ENCODE measurements at places on chromosomes 3 and 15. TPM values are rescaled to one million over a fixed set of nuclear protein-coding genes. Genes with fewer than 3 reads are reported as not detected.
A peak's percentile ranks its signal among the peaks of the same experiment; 100 is the strongest.

DNA sequence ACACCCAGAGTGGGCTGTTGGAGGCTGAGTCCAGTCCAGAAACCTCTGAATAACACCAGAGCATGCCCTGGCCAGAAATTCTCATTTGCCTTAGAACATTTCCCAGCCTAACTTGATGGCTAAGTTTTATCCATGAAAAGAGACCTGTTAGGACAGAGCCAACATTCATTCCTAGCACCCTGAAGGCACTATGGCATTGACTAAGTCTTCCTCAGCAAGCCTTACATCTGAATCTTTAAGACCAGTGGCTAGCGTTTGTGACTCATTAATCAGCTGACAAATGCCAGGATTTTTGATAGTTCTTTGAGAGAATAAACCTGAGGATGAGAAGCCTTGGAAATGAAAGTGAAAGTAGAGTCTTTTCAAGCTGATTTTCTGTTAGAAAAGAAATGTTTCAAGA is 1087.1 kb upstream of the ALCAM start:
- peaks cover 8% of the 10 kb centered on the region for H3K4me1 ChIP-seq
- no peak overlapping the region for H3K4me3 ChIP-seq
- no peak for DNase-seq
- no peaks in the 10 kb centered on the region for H3K36me3 ChIP-seq

DNA sequence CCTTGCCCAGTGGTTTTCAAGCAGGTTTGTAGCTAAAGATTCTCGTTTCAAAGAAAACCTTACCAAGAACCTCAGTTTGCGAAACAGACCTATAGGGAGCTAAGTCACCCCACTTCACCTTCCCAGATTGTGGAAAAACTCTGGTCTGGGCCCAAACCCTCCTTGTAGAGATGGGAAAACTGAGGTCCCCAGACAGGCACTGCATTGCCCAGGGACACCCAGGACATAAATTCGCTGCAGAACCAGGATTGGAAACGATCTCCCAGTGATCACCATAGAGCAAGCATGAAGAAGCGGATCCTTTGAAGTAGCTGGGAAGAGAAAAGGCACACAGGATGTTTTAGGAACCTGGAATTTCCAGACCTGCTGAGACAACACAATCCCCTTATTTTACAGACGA is 85.6 kb upstream of the PIAS1 start:
- peaks cover 9% of the 10 kb centered on the region for H3K27me3 ChIP-seq
- DNase-seq, result no peak
- H3K36me3 ChIP-seq, result no peaks in the 10 kb centered on the region
- peaks cover 4% of the 10 kb centered on the region for H3K4me1 ChIP-seq

GRCh38 chr3:17052363-17052762 is 167.6 kb downstream of the PLCL2 start:
- no peak overlapping the region for H3K27ac ChIP-seq
- no peak overlapping the region for H3K4me3 ChIP-seq
- H3K36me3 ChIP-seq, result no peaks in the 10 kb centered on the region
- DNase-seq, result no peak
- H3K4me1 ChIP-seq, result peaks cover 13% of the 10 kb centered on the region
- H3K27me3 ChIP-seq, result no peaks in the 10 kb centered on the region

Gene TNFAIP8L3
- not detected for total RNA-seq

Gene CTXND1
- total RNA-seq, result not detected

DNA sequence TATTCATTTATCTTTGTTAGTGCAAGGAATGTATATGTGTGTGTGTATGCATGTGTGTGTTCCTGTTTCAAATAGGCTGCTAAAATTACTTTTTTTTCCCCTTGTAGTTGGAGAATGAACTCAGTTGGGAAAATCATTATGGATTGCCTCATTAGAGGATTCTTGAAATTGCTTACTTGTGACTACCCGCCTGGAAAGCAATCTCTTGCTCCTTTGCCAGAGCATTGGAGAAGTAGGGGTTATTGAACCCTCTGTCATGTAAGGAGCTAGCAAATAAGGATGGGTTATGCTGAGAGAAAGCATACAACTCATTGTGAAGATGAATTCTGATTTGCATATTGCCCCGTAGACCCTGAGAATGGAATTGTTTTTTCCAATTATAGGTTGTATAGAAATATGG is 474.5 kb downstream of the CADM2 start:
- no peak for DNase-seq
- no peak overlapping the region for H3K4me3 ChIP-seq
- H3K36me3 ChIP-seq, result no peaks in the 10 kb centered on the region
- H3K4me1 ChIP-seq, result no peaks in the 10 kb centered on the region
- H3K27me3 ChIP-seq, result no peaks in the 10 kb centered on the region
- H3K27ac ChIP-seq, result no peak overlapping the region

DNA sequence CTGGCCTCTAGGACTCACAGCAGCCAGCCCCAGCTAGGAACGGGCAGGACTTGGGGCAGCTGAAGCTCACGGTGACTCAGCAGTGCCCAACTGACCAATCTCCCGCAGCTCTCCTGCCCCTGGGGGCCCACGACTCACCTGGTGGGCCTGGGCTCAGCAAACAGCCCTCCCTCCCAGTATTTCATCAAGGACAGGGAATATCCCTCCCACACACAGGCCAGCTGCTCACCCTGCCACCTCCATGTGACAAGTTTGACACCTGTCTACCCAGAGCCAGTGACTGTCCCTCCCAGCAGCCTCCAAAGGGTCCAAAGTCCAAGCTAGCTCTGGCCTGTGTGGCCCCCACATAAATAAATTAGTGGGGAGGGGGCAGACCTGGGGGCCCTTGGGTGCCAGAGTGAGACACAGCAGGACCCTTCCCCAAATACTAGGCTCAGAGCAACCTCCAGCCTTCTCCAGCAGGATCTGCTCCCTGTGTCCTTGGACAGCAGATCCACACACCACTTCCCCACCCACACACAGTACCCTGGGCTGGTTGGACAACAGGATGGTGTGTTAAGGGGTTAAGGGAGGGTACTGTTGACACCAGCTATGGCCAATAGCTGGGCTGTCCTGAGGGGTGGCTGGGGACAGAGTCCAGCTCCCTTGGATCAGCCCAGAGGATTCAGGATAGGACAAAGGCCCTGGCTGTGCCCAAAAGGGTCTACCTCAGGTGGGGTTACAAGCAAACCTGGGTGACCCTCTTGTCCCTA is 4.3 kb downstream of the GNAT1 start:
- no peak overlapping the region for H3K27ac ChIP-seq
- peaks cover 11% of the 10 kb centered on the region for H3K27me3 ChIP-seq
- H3K4me3 ChIP-seq, result no peak overlapping the region
- H3K4me1 ChIP-seq, result peaks cover 24% of the 10 kb centered on the region
- H3K36me3 ChIP-seq, result no peaks in the 10 kb centered on the region
- DNase-seq, result no peak

Gene ZNF385D
- total RNA-seq, result not detected

DNA sequence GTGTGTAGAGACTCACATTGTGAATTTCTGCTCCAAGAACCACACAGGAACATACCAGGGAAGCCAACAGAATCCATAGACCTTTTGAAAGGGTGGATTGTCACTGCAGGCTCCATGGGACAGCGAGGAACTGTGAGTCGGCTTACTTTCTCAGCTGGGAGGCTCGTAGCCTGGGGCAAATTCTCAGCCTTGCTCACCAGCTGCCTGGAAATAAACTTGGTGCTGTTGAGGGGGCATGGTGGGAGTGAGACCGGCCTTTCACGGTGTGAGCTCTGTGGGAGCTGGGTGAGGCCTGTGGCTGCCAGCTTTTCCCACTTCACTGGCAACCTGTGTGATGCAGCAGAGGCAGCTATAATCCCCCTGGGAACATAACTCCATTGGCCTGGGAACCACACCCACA is 146.6 kb upstream of the P2RY1 start:
- no peak overlapping the region for H3K4me3 ChIP-seq
- no peaks in the 10 kb centered on the region for H3K36me3 ChIP-seq
- H3K27me3 ChIP-seq, result no peaks in the 10 kb centered on the region
- H3K27ac ChIP-seq, result no peak overlapping the region

DNA sequence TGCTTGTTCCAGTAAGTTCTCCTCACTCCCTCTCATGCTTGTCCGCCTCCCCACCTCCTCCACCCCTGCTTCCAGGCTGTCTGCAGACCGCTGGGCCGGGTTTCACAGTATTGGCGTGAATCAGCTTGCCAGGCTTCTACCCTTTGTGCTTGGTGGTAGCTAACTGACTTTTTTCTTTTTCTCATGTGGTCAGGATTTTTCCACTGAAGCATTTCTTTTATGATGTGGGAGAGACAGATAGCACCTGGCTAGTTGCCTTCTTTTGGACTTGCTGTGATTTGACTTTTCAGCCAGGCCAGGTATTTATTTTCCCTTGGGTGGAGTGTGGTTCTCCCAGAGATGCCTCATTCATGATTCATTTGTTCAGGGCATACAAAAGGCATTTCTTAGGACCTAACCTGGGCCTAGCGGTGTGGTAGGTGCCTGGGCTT is 60.6 kb downstream of the ST6GAL1 start:
- no peak for DNase-seq
- no peaks in the 10 kb centered on the region for H3K27me3 ChIP-seq
- peaks cover 13% of the 10 kb centered on the region for H3K4me1 ChIP-seq
- H3K4me3 ChIP-seq, result no peak overlapping the region
- no peak overlapping the region for H3K27ac ChIP-seq
- peaks cover 23% of the 10 kb centered on the region for H3K36me3 ChIP-seq

- no peak overlapping the region for H3K4me3 ChIP-seq
- no peaks in the 10 kb centered on the region for H3K36me3 ChIP-seq
- no peak for DNase-seq
Measured at GRCh38 chr3:177150218-177150916, 46.9 kb downstream of the TBL1XR1 start.

- DNase-seq, result peak; percentile 17
- no peaks in the 10 kb centered on the region for H3K36me3 ChIP-seq
- no peaks in the 10 kb centered on the region for H3K4me1 ChIP-seq
- no peak overlapping the region for H3K27ac ChIP-seq
Measured at GRCh38 chr3:23202203-23202920, 765 bp upstream of the UBE2E2 start.

- no peak for DNase-seq
- no peaks in the 10 kb centered on the region for H3K36me3 ChIP-seq
- H3K4me3 ChIP-seq, result no peak overlapping the region
- H3K27me3 ChIP-seq, result peaks cover 23% of the 10 kb centered on the region
Measured at GRCh38 chr3:141659821-141660613, 78.1 kb upstream of the RNF7 start.

Gene FGD5
- not detected for total RNA-seq

Gene ACKR2
- total RNA-seq, result 0.49 TPM

GRCh38 chr3:47432673-47433072 is 43.1 kb downstream of the SCAP start:
- H3K27ac ChIP-seq, result no peak overlapping the region
- no peaks in the 10 kb centered on the region for H3K27me3 ChIP-seq
- H3K4me1 ChIP-seq, result no peaks in the 10 kb centered on the region
- peaks cover 44% of the 10 kb centered on the region for H3K36me3 ChIP-seq
- DNase-seq, result no peak

Gene XCR1
- not detected for total RNA-seq

GRCh38 chr3:14852717-14853116 is 34.0 kb downstream of the FGD5 start:
- no peak for DNase-seq
- no peak overlapping the region for H3K4me3 ChIP-seq
- no peaks in the 10 kb centered on the region for H3K36me3 ChIP-seq

Gene TTC21A
- total RNA-seq, result 3.0 TPM

Gene GRK7
- not detected for total RNA-seq

- no peak overlapping the region for H3K4me3 ChIP-seq
- no peak overlapping the region for H3K27ac ChIP-seq
- no peaks in the 10 kb centered on the region for H3K4me1 ChIP-seq
Measured at GRCh38 chr15:22819651-22820050, 18.8 kb upstream of the NIPA2 start.

Gene GREM1
- not detected for total RNA-seq

- peaks cover 6% of the 10 kb centered on the region for H3K4me1 ChIP-seq
- H3K27ac ChIP-seq, result no peak overlapping the region
- DNase-seq, result no peak
- H3K36me3 ChIP-seq, result no peaks in the 10 kb centered on the region
- H3K27me3 ChIP-seq, result no peaks in the 10 kb centered on the region
Measured at GRCh38 chr3:114154321-114154821, 24.5 kb downstream of the DRD3 start.
